Uterus (tissue), 4 donors: ENCODE measurements at places on chromosomes 3 and 15.

DNA sequence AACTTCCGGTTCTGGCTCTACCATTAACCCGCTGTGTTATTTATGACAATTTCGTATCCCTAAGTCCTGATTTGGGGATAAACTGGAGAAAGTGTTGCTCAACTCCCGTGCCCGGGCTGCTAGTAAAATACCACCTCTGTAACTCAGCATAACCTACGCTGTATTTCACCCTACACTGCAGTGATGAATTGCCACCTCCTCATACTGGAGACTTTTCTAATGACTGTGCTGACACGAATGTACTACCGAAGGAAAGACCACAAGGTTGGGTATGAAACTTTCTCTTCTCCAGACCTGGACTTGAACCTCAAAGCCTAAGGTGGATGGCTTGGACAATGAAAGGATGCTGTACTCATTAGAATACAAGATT is 16.5 kb downstream of the SLC51A start:
- DNase-seq, result no peak

- no peak for DNase-seq
Measured at GRCh38 chr3:194034346-194035336, 101.3 kb upstream of the HES1 start.

DNA sequence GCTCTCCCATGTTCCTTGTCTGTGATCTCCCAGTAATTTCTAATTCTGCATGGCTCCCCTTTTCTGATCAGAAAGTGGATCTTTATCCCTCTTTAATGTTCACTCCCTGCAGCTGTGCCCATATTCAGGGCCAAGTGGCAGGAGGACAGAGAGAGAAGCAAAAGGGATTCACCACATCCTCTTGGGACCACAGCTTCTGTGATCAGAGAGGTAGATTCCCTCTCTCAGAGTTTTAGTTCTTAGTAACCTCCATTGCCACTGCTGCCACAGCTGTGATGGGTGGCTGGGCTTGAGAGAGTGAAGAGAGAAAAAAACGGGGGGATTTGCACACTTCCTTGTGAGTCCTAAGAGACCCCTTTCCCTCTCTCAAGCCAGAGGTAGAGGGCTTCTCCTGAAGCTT is 49.2 kb downstream of the GLCE start:
- DNase-seq, result no peak

GRCh38 chr3:10517627-10518026 is 12.2 kb upstream of the ATP2B2 start:
- no peak for DNase-seq

DNA sequence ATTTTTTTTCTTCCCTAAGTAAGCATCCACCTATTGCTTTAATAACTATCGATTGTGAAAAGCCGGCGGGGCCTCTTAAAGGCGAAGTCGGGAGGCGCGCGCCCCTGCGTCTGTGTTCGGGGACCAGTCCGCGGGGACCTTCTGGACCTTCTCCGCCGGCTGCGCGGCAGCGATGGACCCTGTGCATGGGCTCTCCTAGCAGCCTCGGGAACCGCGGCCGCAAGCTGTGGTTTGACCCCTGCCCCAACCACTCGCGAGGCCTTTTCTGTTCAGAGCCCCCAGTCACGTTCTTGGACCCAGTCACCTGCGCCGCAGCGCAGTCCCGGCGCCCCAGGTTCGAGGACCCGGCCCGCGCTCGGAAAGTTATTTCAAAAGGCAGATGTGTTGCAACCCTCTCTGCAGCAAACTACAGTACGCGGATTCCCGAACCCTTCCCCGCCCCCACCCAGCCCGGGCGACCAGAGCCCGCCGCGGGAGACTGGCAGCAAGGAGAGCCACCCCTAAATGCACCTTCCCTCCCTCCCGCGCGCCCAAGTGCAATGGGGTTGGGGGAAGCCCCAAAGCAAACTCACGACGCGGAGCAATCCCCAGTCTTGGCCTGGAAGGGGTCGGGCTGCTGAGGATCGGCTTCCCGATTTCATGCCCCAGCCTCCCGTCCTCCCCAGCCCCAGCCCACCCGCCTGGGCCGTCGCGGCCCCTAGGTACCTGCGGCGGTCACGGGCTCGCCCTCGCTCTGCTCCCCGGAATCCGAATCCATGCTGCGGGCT is 684 bp downstream of the TNFAIP8L3 start:
- DNase-seq, result peak; percentile 66

GRCh38 chr3:13504161-13504831 is 24.2 kb downstream of the HDAC11 start:
- no peak for DNase-seq
